ENCODE measurements at places on chromosomes 1 and 21.

GRCh38 chr21:26119906-26120305 is 50.7 kb downstream of the APP start:
- DNase-seq: no peak

DNA sequence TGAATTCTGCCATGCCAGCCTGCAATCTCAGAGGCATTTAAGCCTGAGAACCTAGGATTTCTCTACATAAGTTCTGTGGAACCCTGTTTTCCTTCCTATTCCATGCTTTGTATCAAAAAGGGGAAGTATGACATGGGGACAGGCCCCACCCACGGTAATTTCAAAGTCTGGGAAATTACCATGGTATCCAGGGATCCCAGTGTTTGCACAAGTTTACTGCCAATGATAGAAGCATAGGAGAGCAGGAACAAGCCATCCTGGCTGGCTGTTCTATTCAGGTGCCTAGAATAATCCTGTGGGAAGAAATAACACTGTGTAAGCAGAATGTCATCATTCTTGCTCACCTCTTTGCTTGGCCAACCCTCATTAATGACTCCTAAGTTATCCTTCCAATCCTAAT is 53.8 kb upstream of the ATP1B1 start:
- DNase-seq: no peak

DNA sequence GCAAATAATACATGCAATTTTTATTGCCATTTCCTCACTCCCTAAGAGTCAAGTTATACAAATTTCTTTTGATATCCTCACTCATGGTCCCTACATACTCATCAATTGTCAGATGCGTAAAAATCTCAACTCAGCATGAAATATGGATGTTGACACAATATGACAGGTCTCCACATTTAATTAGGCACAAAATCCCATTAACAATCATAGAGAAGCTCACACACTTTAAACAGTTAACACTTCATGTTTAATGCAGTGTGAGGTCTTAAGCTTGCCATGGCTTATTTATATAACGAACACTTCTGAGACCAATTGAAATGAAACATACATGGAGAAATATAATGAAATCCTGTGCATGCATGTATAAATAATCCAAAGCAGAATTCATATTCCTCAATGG is 58.6 kb downstream of the GREM2 start:
- no peak for DNase-seq

DNA sequence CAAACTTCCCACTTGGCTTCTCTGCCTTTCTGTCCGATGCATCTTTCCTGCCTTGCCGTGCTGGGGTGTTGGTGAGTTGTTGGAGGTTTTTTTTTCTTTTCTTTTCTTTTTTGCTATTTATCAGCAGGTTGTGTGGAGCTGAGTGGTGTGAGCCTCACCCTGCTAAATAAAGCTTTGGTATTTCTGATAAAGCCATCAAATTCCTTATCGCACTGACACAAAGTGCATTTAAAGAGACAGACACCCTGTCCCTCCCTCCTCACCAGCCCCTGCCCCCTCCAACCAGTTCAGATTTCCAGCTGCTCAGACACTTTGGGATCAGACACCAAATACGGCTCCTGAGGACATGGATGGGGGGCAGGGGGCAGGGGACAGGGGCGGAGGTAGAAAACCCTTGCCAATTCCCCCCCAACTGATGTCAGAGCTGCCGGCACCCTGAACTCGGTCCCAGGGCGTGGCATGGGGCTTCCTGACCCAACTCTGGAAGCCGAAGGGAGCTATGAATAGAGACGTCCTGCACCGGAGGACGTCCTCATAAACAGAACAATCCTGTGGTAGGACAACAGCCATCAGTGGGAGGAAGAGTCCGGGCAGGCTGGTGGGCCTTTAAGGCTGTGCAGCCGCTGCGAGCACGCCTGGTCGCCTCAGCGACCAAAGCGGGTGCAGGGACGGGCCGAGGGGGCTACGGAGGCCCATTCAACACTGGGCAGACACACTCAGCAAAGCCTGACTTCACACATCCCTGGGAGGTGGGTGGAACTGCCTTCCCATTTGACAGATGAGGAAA is 79.0 kb downstream of the CASZ1 start:
- no peak for DNase-seq

- no peak for DNase-seq
These were observed 703.2 kb downstream of the MRPL39 start for GRCh38 chr21:24903994-24904635.

DNA sequence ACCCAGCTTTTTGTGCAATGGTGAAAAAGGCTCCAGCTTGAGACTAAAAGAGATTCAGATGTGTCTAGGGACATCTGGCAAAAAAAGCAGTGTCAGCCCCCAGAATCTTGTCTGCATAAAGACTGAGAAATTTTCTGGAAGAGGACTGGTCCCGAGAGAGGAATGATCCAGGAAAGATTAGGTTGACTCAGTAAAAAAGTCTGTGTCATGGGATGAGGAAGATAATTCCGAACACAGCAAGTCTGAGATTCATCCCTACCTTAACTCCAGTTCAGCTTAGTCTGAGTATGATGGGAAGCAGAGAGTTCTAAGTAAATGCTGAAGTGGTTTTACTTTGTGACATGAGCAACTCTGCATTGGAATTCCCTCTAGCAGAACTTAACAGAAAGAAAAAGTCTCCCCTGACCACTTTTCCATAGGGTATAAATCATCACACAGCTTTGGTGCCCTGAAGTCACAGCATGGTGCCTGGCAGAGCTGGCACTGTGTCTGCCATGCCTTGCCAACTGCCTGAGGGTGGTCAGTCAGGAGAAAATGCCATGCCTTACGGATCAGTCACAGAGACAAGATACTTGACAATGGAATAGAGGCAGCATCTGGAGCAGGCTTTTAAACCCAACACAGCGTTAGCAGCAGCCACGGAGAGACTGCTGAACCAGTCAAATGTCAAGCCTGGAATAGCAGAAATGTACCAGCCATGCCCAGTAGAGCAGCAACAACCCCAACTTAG is 153.4 kb downstream of the ZC3H11B start:
- DNase-seq: no peak

GRCh38 chr1:245901565-245901964 is 605.5 kb downstream of the SMYD3 start:
- DNase-seq: no peak

DNA sequence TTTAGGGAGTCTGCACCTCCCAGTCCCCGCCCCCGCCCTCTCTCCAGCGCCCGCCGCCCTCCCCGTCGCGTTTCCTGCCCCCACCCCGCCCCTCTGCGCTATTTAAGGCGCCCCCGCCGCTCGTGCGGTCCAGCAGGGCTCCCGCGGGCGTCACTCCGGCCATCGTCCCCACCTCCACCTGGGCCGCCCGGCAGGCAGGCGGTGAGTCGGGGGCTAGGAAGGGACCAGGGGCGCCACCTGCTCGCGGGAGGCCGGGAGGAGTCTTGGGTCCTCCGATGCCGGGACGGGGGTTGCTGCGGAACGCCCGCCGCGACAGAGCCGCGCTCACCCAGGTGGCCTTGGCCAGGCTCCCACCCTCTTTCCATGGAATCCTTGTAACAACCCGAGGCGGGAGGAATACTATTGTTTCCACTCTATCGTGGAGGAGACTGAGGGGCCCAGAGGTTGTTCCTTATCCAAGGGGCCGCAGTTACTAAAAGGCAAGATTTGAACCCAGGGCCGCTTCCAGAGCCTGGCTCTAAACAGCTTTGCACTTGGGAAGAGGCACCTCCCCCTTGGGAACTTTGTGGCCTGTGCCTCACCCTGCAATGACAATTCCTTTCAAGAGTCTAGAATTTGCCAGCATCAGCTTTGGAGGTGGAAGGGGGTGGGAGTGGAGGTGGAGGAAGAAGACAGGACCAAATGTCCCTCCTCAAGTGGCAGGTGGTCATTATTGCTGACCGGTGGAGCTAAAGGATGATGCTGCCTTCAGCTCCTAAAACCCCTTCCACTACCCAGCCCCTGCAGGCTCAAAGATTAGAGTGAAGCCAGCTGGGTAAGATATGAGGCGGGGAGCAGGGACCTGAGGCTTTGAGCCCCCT is at the start of gene GJA4:
Gene GJA4 (plus strand): TSS at position 132 of the 860 bp plus-strand sequence. CDS start 1,215 bp downstream, outside the sequence.
- no peak for DNase-seq

GRCh38 chr1:186212568-186213224 is 162.4 kb downstream of the TPR start:
- DNase-seq: no peak

GRCh38 chr1:94708811-94709210 is 111.3 kb upstream of the SLC44A3 start:
- DNase-seq: no peak

DNA sequence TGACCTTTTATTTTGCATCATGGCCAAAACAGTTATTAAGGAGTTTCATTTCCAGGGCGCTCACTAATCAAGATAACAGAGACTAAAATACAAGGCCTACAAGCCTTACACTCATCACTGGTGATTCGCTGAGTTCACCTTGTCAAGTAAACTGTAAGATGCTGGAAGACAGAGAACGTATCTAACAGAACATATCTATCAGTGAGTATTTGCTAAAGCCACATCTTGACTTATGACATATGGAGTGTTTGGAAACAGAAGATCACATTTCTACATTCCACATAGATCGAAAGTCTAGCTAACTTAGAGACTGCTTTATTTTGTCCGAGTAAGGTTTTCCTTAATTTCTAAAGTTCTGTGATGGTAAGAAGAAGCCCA is 506.5 kb downstream of the SMYD3 start:
- DNase-seq: no peak

DNA sequence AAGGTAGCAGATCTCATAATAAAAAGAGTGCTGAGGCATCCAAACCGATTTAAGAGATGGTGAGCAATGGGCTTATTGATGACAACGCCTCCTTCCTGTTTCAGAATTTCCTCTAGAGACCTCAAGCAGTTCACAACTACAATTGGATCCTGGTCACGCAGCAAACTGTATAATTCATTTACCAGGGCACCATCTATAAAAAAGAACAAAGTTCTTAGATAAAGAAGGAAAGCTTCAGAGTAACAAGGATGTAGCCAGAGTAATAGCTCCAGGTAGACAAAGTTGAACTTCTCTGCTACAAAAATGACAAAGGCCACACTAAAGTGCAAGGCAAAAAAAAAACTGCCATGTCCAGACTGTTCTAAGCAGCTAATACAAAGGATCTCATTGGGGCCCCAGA is 3.4 kb downstream of the AP4B1 start:
- DNase-seq: no peak

DNA sequence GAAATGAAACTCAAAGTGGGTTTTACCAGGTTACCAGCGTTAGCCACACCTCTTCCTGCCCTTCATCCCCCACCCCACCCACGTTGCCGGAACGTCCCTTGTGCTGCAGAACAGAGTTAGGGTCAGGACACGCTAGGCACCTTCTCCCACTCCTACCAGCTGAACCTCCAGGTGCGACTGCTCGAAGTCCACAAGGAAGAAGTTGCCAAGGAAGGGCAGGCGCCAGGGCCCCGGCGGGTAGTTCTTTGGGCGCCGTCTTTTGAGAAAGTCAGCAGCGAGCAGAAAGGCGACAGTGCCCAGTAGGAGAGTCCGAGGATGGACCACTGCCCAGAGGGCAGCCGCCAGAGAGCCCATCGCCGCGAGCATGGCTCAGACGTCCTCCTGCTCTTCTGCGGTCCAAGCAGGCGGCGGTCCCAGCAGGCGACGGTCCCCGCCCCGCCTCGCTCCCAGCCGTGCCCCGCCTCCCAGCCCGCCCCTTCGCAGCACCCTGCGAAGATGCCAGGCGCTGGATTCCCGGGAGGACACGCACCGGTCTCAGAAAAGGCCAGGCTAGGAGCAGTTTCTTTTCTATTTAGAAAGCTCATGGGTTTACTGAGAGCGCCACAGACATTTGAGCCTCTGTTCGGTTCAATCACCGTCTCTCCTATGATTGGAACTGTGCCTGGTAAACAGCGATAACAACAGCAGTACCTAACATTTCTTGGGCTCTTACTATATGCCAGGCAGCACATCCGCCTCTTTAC is at the start of gene CYP2J2:
Gene CYP2J2 (minus strand): TSS at position 393 of the 743 bp plus-strand sequence. CDS start 27 bp downstream, at position 366.
- no peak for DNase-seq

GRCh38 chr1:209777587-209777986 is 6.8 kb downstream of the C1orf74 start:
- no peak for DNase-seq

- no peak for DNase-seq
These were observed 14.5 kb downstream of the TBX15 start for GRCh38 chr1:118973531-118974137.

DNA sequence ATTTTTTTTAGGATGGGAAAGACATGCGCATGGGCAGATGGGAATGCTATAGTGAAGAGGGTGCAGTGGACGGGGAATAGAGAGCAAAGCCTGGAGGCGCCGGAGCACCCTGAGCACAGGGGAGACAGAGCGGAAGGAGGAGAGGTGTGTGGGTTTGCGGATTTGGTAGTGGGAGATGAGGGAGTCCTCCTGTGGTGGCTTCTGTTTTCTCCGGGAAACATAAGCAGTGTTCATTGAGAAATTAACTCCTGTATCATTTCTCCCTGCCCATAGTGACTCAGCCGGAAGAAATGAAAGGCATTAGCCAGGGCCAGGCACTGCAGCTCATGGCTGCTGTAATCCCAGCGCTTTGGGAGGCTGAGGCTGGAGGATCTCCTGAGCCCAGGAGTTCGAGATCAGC is 4.7 kb upstream of the PTPRF start:
- DNase-seq: no peak

DNA sequence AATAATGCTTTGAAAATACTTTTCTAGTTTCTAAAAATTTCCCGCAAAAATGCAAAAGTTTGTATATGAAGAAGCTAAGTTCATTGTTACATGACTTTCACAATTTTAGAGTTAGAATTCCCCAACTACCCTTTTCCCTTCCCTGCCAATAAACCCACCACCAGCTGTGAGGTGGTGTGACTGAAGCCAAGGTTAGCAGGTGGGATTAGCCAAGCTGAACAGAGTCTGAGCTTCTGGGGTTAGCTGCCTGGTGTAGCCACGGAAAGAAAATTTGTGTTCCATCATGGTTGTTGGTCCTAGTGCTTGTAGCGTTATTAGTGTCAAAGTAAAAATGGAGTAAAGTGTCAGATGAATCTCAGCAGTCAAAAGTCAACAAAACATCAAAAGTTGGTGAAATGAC is 110.9 kb downstream of the ASTN1 start:
- no peak for DNase-seq
